Urothelium cell line (cell line): ENCODE measurements at places on chromosomes 13 and 19.

- DNase-seq, result no peak
Observed at GRCh38 chr19:56508290-56508778, 679 bp downstream of the ZNF471 start.

- DNase-seq, result no peak
Observed at GRCh38 chr13:50370303-50370950, 355.2 kb downstream of the KCNRG start.

GRCh38 chr13:50225193-50226155 lies 210.2 kb downstream of the KCNRG start:
- no peak for DNase-seq

- no peak for DNase-seq
Observed at GRCh38 chr13:93745884-93746283, 519.3 kb downstream of the GPC6 start.

DNA sequence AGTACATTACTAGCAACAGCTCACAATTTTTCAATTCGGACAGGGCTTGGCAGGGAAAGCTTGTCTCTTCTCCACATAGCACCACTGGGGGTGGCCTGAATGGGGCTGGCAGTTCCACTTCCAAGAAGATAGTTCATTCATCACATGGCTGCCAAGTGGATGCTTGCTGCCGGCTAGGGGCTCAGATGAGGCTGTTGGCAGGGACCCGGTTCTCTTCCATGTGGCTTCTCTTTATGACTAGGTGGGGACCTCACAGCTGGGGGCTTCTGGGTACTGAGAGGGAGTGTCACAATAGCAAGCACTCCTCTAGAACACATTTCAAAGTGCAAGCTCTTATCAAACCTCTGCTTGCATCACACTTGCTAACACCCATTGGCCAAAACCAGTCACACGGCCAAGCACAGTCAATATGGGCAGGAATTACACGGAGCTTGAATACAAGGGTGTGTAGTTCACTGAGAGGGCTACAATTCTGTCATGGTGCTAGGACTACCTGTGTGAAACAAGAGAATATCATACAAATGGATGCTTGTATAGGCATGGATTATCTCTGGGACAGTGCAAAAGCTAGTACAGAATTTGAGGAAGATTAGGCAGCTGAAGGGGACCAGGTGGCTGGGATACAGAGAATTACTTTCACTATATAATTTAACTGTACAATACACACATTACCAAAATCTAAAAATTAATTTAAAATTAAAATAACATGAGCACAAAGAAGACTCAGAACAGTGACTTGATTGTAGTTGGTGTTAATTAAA lies 32.3 kb downstream of the ATP7B start:
- no peak for DNase-seq

- no peak for DNase-seq
Observed at GRCh38 chr13:28540612-28541011, 45.7 kb upstream of the FLT1 start.

DNA sequence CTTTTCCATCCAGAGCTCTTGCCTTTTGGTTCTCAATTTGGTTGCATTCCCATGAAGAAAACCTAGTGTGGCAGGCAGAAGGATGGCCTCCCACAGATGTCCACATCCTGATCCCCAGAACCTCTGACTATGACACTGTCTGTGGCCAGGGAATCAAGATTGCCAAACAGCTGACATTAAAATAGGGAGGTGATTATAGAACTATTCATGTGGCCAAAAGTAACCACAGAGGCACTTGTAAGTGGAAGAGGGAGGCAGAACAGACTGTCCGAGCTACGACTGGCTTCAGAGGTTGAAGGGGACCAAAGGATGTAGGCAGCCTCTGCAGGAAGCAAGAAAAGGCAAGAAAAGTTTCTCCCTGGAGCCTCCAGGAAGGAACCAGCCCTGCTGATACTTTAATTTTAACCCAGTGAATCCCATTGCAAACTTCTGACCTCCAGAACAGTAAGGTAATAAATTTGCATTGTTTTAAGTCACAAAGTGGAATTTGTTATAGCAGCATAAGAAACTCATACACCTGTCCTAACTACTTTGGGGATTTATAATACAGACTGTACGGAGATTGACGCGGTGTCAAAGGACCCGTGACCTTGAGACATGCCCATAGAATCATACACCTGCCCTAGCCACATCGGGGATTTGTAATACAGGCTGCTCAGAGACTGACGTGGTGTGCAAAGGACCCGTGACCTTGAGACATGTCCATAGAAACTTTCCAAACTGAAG lies 106.5 kb downstream of the ATP11A start:
- no peak for DNase-seq

- no peak for DNase-seq
Observed at GRCh38 chr13:94776956-94777355, 64.6 kb upstream of the SOX21 start.

- DNase-seq, result no peak
Observed at GRCh38 chr13:85314686-85315085, 484.5 kb downstream of the SLITRK6 start.

DNA sequence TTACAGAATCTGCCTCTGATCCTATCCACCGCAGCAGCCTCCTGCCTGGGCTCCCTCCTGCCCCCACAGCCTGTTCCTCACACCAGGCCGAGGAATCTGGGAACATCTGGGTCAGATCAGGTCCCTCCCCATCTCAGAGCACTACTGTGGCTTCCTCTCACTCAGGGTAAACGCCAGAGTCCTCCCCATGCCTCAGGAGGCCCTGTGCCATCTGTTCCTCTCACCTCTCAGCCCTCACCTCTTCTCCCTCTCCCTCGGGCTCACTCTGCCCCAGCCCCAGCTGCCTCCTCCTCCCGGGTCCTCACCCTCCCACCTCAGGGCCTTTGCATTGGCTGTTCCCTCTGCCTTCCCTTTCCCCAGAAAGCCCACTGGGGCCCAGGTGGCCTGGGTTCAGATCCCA lies 18.2 kb downstream of the FCGBP start:
- no peak for DNase-seq

- DNase-seq, result no peak
Observed at GRCh38 chr19:42132030-42132628, at the start of gene POU2F2. POU2F2 (minus strand) TSS chr19:42132446; CDS start chr19:42132411, 35 bp downstream.

DNA sequence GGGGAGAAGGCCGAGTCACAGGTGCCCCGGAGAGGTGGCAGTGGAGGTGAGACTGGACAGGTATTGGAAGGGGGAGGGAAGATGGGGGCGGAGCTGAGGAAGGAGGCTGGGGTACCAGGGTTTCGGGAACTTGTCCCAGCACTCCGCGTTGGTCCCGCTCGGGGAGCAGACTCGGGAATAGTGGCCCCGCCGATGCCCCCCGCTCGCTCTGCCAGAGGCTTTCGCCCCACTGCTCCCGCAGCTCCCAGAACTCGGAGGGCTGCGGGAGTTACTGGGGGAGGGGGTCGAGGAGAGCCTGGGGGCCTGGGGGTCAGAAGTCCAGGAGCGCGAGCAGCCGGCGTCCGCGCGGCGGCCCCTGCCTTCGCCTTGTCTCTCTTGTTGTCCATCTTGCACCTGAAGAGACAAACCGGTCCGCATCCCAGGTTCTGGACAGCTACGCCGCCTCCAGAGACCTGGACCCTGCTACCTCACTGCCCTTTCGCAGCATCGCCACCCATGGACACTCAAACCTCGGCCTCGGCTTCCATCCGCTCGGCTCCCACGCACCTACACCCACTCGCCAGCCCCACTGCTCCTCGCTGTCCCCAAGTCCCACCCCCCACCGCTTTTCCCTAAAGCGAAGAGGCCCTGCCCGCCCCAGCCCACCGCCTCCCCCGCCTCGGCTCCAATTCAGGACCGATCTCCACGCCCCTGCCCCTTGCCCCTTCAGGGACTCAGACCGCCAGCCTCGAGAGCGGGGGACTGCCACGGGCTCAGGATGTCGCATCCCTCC lies 700 bp downstream of the PRR36 start:
- no peak for DNase-seq

DNA sequence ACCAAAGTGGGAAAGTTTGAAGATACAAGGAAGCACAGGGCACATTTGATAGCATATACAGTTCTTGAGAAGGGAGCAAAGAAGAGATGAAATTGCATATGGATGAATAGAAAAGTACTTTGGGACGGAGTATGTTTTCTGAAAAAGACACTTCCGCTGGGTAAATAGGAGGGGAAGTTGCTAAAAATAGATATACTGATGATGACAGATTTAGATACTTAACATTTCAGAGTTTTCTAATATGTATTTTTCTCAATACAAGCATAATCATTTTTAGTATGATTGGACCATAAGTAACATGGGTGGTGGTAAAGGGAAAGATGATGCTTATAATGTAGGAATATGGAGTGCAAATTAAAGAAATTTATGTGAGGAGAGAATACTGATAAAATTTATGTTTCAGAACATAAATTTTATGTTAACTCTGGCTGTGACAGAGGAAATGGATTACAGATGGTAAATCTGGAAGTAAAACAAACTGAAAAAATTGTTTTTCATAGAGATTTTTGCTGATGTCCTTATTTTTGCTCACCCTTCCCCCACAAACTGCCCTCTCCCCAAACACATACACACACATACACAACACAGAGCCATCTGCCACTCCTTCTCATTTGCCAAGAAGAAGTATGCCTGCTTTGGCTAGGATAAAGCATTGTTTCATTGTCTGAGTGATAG lies 583.9 kb upstream of the MIR17HG start:
- DNase-seq, result no peak

GRCh38 chr19:47257411-47258169 lies 1.3 kb downstream of the CCDC9 start:
- no peak for DNase-seq

DNA sequence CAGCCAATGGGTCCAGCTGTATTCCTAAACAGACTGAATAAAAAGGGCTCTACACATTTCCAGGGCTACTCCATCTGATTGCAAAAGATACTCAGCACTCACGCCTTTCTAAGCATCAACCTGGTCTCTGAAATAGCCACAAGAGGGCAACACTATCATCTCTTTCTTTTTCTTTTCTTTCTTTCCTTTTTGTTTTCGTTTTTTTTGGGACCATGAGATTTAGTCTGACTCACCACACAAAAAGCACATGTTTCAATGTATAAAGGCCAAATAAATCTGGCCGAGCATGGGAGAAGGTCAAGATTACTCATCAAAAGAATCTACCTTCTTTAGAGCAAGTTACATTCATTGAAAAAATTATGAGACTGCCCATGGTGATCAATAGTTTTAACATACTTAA lies 805.6 kb upstream of the ARGLU1 start:
- peak; percentile 13 for DNase-seq

DNA sequence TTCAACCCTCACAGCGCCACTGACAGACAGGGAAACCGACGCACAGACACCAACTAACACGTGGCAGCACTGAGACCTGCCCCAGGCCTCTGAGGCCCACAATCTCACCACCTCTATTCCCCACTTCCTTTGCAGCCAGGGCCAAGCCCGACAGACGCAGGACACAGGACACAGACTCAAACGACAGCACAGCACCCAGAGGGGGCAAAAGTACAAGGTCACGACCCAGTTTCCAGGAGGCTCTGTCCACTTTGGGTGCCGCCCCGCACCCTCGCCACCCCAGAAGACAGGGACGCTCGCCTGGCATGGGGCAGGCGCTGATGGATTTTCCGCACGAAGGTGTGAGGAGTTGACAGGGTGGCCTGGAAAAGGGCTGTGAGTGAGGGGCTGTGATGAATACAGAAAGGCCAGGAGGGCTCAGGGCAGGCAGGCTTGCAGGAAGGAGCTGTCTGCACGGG lies 48.8 kb downstream of the MLLT1 start:
- no peak for DNase-seq

- DNase-seq, result no peak
Observed at GRCh38 chr13:23876265-23876664, 12.9 kb downstream of the MIPEP start.

DNA sequence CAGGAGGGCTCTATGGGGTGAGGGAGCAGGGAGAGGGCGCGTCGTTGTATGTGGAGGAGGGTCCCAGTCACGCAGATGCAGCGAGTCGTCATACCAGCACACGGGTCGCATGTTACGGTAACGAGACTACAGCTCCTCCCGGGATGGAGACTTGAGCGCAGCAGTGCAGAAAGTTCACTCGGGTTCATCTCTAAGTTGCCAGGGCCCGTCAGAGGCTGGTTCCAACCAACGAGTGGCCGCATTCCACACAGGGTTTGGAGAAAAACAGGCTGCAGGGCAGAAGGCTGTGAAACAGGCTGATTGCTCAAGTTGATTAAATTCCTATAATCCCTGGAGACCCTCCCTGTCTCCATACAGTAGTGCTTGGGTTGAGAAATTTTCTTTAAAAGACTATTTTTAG lies 21.9 kb upstream of the TTYH1 start:
- DNase-seq, result no peak

GRCh38 chr19:2150794-2151338 lies 500 bp downstream of the AP3D1 start:
- no peak for DNase-seq

DNA sequence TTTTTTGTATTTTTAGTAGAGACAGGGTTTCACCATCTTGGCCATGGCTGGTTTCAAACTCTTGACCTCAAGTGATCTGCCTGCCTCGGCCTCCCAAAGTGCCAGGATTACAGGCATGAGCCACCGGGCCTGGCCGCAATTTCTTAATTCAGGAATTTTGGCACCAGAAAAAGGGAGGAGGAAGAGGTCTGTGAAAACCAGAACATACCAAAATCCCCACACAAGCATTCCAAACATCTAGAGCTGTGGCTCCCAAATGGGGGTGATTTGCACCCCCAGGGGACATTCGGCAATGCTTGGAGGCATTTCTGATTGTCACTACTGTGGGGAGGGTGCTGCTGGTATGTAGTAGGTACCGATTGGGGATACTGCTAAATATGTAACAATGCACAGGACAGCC lies 40.2 kb upstream of the ABCC4 start:
- DNase-seq, result no peak

- DNase-seq, result no peak
Observed at GRCh38 chr13:28679628-28680027, 20.7 kb downstream of the POMP start.

- no peak for DNase-seq
Observed at GRCh38 chr13:45882626-45883025, 31.1 kb upstream of the SIAH3 start.

- peak; percentile 53 for DNase-seq
Observed at GRCh38 chr19:48999481-49000325, 6.0 kb downstream of the RUVBL2 start.

DNA sequence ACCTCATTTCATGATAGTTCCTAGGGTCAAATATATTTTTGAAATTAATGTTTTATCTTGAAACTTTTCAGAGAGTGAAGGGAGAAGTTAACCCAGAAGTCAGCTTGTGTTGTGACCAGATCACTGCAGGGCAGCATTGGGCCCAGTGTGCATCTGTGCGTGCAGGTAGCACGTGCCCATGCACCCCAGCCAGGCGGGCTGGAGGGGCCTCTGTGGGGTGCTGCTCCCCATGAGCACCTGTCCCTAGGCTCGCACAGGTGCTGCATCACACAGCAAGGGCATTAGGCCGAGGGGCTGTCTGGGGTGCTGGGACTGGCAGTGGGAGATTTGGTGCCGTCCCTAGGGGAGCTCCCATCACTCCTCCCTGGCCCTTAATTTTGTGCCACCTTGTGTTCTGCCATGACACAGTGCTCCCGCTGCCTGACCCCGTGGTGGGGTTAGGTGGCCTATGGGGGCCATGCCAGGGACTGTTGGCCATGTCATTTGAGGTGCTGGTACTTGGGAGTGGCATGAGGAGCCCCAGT lies 13.1 kb downstream of the UPF1 start:
- no peak for DNase-seq

GRCh38 chr19:18697680-18698079 lies 14.2 kb downstream of the CRTC1 start:
- DNase-seq, result no peak

GRCh38 chr19:38686530-38686888 lies 39.1 kb downstream of the ACTN4 start:
- no peak for DNase-seq
